ENCODE measurements at places on chromosomes 4 and X. TPM values are rescaled to one million over a fixed set of nuclear protein-coding genes. Genes with fewer than 3 reads are reported as not detected.

PABPC1L2B gene
- not detected for total RNA-seq

NAA11 gene
- not detected for total RNA-seq

MBNL3 gene
- total RNA-seq: 9.8 TPM

SRPK3 gene
- total RNA-seq: 20.3 TPM

HTN1 gene
- total RNA-seq: not detected

DIAPH2 gene
- total RNA-seq: 7.2 TPM

ZNF518B gene
- total RNA-seq: 21.7 TPM

PGK1 gene
- 539 TPM for total RNA-seq

GPR34 gene
- total RNA-seq: 6.7 TPM

ASB5 gene
- total RNA-seq: 6.5 TPM

EREG gene
- not detected for total RNA-seq

RNF128 gene
- 0.12 TPM for total RNA-seq

SULT1B1 gene
- total RNA-seq: 1.9 TPM

RTL9 gene
- 0.99 TPM for total RNA-seq

ZNF732 gene
- 0.12 TPM for total RNA-seq

DNA sequence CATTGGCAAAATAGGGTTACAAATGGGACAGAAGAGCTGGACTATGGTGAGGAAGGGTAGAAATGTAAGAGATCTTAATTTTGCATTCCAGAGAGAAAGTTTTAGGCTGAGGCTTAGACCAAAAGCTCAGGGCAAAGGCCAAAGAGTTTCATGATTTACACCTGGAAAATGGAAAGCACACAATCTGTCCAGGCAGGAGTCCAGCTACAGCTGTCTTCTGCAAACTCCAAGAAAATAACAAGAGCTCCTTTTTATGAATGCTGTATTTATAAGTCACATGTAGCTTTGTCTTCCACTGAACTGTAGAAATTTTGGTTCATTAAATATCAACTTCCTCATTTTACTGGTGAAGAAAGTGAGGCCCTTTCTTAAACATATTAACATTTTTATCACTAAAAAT is 288.0 kb upstream of the ATOH1 start:
- no peak for DNase-seq

- no peak for DNase-seq
Measured at GRCh38 chr4:76457885-76458284, 22.9 kb downstream of the SHROOM3 start.

GRCh38 chr4:48103483-48104139 is 30.4 kb downstream of the TXK start:
- DNase-seq: no peak

- no peak for DNase-seq
Measured at GRCh38 chr4:153426207-153426885, 39.8 kb upstream of the TMEM131L start.

DNA sequence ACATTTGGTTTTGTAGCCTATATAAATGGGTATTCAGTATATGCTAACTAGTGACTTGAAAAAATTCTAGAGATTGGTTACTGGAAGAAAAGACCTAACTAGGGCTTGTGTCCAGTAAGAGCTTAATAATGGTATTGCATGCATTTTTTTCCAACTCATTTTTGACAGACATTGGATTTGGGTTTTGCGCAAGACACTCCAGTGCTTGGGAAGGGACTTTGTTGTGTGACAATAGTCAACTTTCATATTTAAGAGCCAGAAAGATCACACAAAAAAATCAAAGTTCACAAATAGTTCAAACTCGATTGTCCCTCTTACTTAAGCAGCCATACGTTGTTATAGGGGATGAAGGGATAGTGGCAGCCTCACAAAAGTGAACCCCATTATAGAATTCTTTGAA is 1.2 kb upstream of the HSD17B11 start:
- no peak for DNase-seq

- DNase-seq: no peak
Measured at GRCh38 chr4:107757283-107757682, 37.2 kb upstream of the PAPSS1 start.

- DNase-seq: no peak
Measured at GRCh38 chr4:38073596-38074234, 113.5 kb downstream of the PTTG2 start.

GRCh38 chr4:148951346-148951745 is 509.1 kb upstream of the NR3C2 start:
- no peak for DNase-seq

DNA sequence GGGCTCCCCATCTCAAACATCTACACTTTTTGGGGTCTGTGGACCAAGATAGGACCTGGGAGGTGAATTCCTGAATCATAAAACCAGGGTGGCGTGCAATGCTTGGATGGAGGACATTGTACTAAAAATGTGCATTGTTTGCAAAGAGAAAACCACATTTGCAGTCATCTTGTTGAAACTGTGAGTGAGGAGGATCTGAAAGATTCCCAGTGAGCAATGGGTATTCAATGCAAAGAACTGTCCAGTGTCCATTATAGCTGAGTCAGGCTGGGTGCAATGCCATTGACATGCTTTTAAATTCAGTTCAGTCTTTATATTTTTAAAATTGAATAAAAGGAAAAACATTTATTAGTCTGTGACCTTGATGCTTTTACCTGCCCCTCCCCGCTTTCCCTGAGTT is 215.7 kb downstream of the STK32B start:
- no peak for DNase-seq

DNA sequence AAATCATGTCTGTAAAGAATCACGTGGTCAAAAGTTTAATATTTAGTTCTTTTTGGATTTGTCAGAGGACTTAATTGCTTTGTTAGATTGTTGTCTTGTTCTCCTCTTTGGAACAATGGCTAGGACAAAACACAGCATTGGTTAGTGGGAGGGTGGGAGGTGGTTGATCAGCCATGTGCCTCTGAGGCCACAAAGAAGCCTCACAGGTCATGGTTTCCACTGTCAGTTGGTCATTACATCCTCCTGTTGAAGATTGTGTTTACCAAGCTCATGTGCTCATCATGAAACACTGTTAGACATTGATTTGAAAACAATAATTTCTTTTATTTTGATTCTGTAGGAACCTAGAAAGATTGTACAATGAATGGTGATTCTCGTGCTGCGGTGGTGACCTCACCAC is 31.9 kb downstream of the ADD1 start:
- no peak for DNase-seq

GRCh38 chr4:90769251-90769650 is 642.1 kb downstream of the CCSER1 start:
- DNase-seq: no peak

DNA sequence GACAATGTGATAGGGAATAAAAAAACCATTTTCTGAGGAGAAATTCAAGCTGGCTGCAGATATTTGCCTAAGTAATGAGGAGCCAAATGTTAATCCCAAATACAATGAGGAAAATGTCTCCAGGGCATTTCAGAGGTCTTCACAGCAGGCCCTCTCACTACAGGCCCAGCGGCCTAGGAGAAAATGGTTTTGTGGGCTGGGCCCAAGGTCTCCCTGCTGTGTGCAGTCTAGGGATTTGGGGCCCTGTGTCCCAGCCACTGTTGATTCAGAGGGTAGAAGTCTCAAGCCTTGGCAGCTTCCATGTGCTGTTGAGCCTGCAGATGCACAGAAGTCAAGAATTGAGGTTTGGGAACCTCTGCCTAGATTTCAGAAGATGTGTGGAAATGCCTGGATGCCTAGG is 778.7 kb downstream of the CENPC start:
- no peak for DNase-seq

DNA sequence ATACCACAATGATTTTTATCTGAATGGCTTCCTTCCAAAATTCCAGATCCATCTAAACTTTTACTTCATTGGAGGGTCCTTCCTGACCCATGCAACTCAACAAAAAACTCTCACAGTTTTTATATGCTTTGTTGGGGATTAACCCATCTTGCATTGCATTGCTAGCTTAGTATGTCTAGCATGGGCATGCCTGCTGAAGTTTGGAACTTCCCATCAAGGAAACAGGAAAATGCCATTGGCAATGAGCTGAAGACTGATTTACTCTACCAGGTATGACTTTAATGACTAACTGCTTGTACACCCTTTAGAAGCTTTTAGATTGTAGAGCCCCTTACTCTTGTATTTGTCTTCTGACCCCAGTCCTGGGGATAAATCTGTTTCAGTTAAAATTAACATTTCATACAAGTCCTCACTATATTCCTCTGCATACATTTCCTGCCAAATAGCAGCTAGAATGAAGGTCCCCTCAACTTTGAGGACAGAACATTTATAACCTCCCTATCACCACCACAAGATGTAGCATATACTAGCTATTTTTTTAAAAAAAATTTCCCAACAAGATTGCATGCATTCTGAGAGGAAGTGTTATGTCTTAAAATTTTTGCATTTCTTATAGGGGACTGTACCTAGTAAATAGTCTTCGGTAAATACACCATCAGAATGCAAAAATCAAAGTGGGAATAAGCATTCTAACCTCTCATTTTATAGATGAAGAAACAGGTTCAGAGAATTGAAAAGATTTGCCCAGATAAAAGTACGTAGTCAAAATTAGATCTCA is 52.5 kb upstream of the ATXN3L start:
- DNase-seq: no peak

- DNase-seq: no peak
Measured at GRCh38 chr4:159463235-159463634, 360.4 kb downstream of the RAPGEF2 start.

- DNase-seq: no peak
Measured at GRCh38 chrX:42396136-42396535, 381.8 kb downstream of the PPP1R2C start.

- no peak for DNase-seq
Measured at GRCh38 chr4:153223427-153223801, 19.2 kb downstream of the TRIM2 start.

- DNase-seq: no peak
Measured at GRCh38 chrX:131393426-131393825, 104.3 kb upstream of the IGSF1 start.

- no peak for DNase-seq
Measured at GRCh38 chrX:14738643-14739042, 134.2 kb downstream of the FANCB start.

DNA sequence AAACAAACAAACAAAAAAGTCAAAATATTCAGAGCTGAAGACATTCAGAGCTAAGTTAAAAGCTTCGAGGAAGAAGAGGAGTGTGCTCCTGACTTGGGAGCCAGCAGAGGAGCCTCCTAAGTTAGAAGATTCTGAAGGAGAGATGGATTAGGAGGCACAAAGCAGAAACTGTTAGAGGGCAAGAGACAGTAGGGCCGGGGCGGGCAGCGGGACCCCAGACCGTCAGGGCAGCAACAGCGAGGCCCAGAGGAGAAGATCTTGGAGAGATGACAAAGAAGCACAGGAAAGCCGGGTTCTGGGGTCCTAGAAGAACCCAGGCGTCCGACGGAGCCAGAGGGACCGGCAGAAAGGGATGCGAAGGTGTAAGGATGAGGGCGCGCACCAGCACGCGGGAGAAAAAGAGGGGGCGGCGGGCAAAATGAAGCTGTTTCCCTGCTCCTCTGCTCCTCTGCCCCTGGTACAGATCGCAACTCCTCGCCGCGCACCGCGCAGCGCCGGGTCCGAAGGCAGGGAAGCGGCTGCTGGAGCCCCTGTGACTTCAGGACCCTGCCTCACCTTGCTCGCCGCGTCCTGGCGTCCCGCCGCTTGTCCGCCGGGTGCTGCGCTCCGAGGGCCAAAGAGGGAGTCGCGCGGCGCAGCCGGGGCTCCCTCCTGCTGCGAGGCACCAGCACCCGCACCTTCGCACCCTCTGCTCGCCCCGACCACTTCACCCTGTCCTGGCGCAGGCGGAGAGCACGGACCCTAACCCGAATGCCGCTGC is 477 bp downstream of the KLHL13 start:
- peak; percentile 21 for DNase-seq

- DNase-seq: no peak
Measured at GRCh38 chr4:26764231-26764630, 96.4 kb upstream of the STIM2 start.

GRCh38 chrX:109735202-109735744 is 2.2 kb upstream of the ACSL4 start:
- no peak for DNase-seq

GRCh38 chr4:26862381-26862915 is 1.8 kb downstream of the STIM2 start:
- DNase-seq: no peak

GRCh38 chr4:151227731-151228130 is 49.2 kb upstream of the PRSS48 start:
- DNase-seq: peak; percentile 32

GRCh38 chr4:151029537-151029936 is 14.5 kb upstream of the LRBA start:
- DNase-seq: no peak

GRCh38 chrX:13994104-13994503 is 35.6 kb downstream of the GEMIN8 start:
- DNase-seq: no peak

DNA sequence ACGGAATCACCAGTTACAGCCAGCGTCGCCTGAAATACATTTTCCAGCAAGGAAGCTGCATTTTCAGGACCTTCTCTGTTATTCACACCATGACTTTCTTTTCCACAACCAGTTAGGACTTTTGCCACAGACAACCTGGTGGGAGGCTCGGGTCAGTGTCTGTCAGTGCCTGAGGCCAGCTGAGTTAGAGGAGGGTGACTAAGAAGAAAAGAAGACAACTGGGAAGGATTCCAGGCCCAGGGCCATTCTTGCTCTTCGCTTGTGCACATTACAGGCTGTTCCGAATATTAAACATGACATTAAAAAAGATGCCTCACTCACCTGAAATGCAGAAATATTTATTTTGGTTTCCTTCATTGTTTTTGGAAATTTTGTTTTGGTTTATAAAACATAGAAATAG is 21.4 kb upstream of the CENPU start:
- DNase-seq: peak; percentile 41

- no peak for DNase-seq
Measured at GRCh38 chr4:103626296-103626695, 93.5 kb downstream of the TACR3 start.

- no peak for DNase-seq
Measured at GRCh38 chr4:88549815-88550214, 26.2 kb upstream of the PYURF start.

- peak; percentile 76 for DNase-seq
Measured at GRCh38 chrX:130120746-130121504, 10.6 kb upstream of the ELF4 start.

- DNase-seq: peak; percentile 90
Measured at GRCh38 chr4:38667085-38667893, 3.3 kb downstream of the KLF3 start.

DNA sequence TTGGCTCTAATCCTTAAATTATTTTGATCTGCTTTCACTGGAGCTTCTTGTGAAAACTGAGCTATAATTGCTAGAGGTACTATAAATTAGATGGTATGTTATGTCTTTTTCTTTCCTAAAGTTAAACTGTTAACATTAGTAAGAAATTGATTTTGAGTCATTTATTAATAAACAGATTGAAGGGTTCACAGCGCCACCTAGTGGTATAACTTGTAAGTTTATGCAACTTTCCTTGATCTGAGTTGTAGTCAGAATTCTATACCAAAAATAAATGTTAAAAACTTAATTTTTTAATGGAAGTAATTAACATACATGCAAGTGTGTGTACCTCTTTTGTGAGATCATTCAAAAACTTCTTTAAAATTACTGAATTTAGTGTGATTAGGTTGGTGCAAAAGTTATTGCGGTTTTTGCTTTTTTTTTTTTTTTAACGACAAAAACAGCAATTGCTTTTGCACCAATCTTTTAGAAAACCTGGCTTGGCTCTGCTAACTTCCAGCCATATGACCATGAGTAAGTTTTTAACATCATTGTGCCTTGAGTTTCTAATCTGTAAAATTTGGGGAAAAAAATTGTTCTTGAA is 151.5 kb downstream of the CENPC start:
- DNase-seq: no peak

All from heart right ventricle (tissue), 16 donors.